ENCODE measurements at places on chromosomes 7 and 10.

DNA sequence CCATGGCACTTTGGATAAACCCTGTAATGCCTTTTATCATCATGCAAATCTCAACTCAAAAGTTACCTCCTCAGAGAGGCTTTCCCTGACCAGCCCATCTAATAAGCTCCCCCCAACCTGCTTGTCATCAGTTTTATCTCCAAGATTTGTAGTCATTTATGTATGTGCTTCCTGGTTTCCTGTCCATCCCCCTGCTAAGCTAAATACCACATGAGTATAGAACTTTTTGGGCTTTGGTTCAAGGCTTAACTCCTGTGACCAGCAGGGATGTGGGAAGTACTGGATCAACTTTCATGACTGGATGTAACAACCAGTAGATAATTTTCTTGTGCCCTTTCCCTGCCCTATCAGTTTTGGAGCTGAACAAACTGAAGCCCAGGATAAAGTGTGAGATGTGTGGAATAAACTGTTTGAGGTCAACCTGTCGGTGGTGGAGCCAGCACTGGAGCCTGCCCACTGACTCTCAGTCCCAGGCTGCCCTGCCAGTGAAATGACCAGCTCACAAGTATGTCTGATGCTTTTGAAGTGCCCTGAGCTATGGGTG, 148.6 kb downstream of the CYP26A1 start:
- DNase-seq, result no peak

GRCh38 chr10:10520491-10521385, 496.9 kb upstream of the CELF2 start:
- no peak for DNase-seq

DNA sequence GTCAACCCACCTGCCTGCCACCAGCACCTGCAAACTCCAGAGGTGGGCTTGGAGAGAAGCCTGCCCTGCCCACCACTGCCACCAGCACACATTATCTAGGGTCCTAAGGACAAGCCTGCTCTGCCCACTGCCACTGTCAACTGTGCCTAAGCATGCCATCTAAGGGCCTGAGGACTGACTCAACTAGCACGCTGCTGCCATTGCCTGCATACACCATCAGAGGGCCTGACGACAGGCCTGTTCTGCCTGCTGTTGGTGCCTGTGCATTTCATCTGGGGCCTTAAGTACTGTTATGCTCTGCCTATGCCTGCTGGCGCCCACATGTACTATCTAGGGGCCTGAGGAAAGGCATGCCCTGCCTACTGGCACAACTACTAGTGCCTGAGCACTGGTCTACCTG, 27.0 kb upstream of the LRRD1 start:
- DNase-seq, result no peak

- DNase-seq, result peak; percentile 40
Observed at GRCh38 chr7:100545360-100546128, 6.5 kb downstream of the AGFG2 start.

- DNase-seq, result no peak
Observed at GRCh38 chr10:2392145-2392812, 655.0 kb upstream of the ADARB2 start.

GRCh38 chr7:94050046-94050445, 45.9 kb upstream of the BET1 start:
- DNase-seq, result no peak
